ENCODE measurements at places on chromosomes 16 and 17. TPM values are rescaled to one million over a fixed set of nuclear protein-coding genes. Genes with fewer than 3 reads are reported as not detected.

C16orf87 gene
- total RNA-seq = 8.8 TPM

CMTM2 gene
- total RNA-seq = 1.7 TPM

SLC13A5 gene
- not detected for total RNA-seq

MT1G gene
- not detected for total RNA-seq

ATP6V0A1 gene
- total RNA-seq = 95.6 TPM

NEUROD2 gene
- total RNA-seq = not detected

ASPHD1 gene
- not detected for total RNA-seq

GRCh38 chr16:6483469-6484033 is 849.1 kb upstream of the RBFOX1 start:
- DNase-seq = no peak
- no peak overlapping the region for H3K4me3 ChIP-seq
- no peaks in the 10 kb centered on the region for H3K4me1 ChIP-seq
- H3K27ac ChIP-seq = no peak overlapping the region
- H3K36me3 ChIP-seq = no peaks in the 10 kb centered on the region

DNA sequence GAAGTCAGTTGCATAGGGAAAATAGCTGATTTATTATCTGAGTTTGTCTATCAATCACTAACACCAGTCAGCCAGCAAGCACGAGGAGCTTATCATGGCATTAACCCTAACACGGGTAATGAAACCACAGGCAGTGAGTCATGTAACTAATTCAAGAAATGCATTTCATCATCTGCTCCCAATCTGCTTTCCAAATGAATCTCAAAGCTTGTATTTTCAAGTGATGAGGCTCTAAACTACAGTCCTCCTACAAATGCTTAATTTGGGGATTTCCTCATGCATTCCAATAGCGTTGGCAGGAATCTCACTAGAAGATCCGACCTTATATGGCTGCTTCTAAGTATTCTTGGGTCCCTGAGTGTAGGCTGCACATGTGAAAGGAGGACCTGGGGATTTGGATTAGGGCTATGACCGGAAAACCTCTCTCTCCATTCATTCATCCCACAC is 118.4 kb upstream of the HSBP1 start:
- H3K36me3 ChIP-seq = no peaks in the 10 kb centered on the region
- no peaks in the 10 kb centered on the region for H3K27me3 ChIP-seq
- H3K4me1 ChIP-seq = peaks cover 69% of the 10 kb centered on the region
- no peak overlapping the region for H3K4me3 ChIP-seq

DNA sequence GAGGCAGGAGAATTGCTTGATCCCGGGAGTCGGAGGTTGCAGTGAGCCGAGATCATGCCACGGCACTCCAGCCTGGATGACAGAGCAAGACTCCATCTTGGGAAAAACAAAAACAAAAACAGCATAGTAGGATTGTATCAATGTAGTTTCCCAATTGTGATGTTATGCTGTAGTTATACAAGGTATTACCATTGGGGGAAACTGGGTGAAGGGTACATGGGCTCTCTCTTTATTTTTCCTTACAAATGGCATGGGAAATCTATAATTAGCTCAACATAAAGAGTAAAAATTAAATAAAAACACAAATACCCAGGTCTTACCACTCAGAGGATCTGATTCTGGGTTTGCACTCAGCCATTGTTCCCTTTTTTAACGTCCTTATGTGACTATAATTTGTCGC is 107.9 kb downstream of the KATNIP start:
- H3K36me3 ChIP-seq = no peaks in the 10 kb centered on the region
- no peaks in the 10 kb centered on the region for H3K4me1 ChIP-seq
- no peak overlapping the region for H3K4me3 ChIP-seq

- no peak overlapping the region for H3K4me3 ChIP-seq
- H3K4me1 ChIP-seq = no peaks in the 10 kb centered on the region
- no peaks in the 10 kb centered on the region for H3K36me3 ChIP-seq
These were observed 725.7 kb upstream of the GOT2 start for GRCh38 chr16:59459806-59460205.

DNA sequence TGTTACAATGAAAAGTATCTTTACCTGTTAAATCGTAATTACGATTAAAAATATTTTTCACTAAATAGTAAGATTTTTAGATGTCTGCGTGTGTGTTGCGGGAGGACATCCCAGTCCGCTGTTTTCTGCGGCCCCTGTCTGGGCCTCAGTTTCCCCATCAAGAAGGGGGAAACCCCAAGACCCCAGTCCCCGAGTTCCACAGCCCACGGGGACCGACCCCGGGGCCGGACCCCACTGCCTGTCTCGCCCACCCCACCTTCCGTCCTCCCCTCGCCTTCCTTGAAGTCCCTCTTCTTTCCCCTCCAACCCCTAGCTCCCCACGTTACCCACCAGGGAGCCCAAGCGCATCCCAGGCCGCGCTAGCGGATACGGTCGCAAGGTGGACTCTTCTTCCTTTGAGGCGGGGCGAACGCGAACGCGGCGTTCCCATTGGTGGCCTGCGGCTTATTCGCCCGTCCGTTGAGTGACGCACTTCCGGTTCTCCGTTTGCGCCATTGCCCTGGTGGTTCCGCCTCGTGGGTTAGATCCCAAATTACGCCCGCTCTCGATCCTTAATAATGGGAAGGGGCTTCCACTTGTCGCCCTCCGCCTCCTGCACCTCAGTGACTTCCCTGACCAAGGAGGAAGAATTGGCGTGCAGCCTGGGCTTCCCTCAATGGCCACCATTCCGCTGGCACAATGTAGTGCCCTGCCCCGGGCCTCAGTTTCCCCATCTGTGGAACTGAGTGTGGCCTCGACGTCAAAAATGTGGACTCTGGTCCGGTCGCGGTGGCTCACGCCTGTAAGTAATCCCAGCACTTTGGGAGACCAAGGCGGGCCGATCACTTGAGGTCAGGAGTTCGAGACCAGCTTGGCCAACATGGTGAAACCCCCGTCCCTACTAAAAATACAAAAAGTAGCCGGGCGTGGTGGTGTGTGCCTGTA is at the start of gene NSMCE1:
NSMCE1 (minus strand) TSS at position 397 of the 924 bp plus-strand sequence. CDS start 11,202 bp downstream, outside the sequence.
- H3K4me3 ChIP-seq = peak within 1 kb of the TSS; percentile 99
- peak; percentile 88 for DNase-seq
- H3K36me3 ChIP-seq = no peaks in the 10 kb centered on the region

DNA sequence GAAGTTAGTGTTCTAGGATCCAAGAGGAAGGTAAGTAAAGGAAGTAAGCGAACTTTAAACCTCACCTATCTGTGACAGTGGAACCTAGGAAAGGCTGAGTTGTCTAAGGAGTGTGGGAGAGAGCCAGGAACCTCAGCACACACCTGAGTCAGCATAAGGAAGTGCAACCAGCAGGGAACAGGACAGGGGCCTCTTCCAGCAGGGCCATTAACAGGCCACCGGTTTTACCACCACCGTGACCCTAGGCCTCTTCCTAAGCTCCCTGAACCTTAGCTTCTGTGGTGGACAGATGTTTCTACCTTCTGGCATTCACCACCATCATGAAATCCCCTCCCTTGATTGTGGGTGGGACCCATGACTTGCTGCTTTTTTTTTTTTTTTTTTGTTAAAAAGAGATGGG is 26.7 kb upstream of the GPATCH8 start:
- no peaks in the 10 kb centered on the region for H3K36me3 ChIP-seq
- no peak overlapping the region for H3K27ac ChIP-seq
- H3K4me1 ChIP-seq = peaks cover 14% of the 10 kb centered on the region
- H3K27me3 ChIP-seq = no peaks in the 10 kb centered on the region
- DNase-seq = no peak

GRCh38 chr16:57003439-57004386 is 14.4 kb downstream of the NLRC5 start:
- no peak overlapping the region for H3K27ac ChIP-seq
- no peak overlapping the region for H3K4me3 ChIP-seq
- H3K36me3 ChIP-seq = no peaks in the 10 kb centered on the region
- DNase-seq = no peak

DNA sequence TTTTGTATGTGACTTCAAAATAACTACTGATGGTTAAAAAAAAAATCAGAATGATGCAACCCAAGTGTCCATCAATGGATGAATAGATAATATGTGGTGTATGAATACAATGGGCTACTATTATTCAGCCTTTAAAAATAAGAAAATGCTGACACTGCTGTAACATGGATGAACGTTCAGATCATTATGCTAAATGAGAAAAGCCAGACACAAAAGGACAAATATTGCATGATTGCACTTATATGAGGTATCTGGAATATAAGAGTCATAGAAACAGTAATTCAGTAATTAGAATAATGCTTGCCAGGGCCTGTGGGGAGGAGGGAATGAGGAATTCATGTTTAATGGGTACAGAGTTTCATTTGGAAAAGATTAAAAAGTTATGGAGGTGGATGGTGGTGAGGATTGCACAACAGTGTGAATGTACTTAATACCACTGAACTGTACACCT is 25.4 kb downstream of the TENT4B start:
- H3K4me3 ChIP-seq = no peak overlapping the region
- no peak overlapping the region for H3K27ac ChIP-seq
- DNase-seq = no peak
- no peaks in the 10 kb centered on the region for H3K27me3 ChIP-seq
- peaks cover 23% of the 10 kb centered on the region for H3K4me1 ChIP-seq

DNA sequence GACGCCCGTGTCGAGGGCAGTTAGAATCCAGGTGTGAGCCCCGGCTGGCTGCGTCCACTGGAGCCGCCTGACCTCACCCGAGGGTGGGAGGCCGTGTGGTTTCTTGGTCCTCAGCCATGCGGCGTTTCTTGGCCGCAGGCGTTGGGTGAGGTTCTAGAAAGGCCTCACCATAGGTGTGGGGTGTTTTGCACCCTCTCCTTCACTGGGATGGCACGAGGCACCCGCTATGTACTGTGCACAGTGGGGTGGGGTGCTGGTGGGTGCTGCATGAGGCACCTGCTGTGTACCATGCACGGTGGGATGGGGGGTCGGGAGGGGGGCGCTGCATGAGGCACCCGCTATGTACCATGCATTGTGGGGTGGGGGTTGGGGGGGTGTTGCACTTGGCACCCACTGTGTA is 169.6 kb downstream of the BANP start:
- H3K27me3 ChIP-seq = no peaks in the 10 kb centered on the region
- H3K36me3 ChIP-seq = no peaks in the 10 kb centered on the region
- no peak overlapping the region for H3K4me3 ChIP-seq
- DNase-seq = no peak
- no peaks in the 10 kb centered on the region for H3K4me1 ChIP-seq

- peaks cover 13% of the 10 kb centered on the region for H3K4me1 ChIP-seq
- DNase-seq = no peak
- no peaks in the 10 kb centered on the region for H3K27me3 ChIP-seq
- no peaks in the 10 kb centered on the region for H3K36me3 ChIP-seq
These were observed 57.8 kb downstream of the BMERB1 start for GRCh38 chr16:15492091-15492740.

- no peak for DNase-seq
- H3K36me3 ChIP-seq = no peaks in the 10 kb centered on the region
- peaks cover 12% of the 10 kb centered on the region for H3K4me1 ChIP-seq
- H3K27me3 ChIP-seq = no peaks in the 10 kb centered on the region
- H3K4me3 ChIP-seq = no peak overlapping the region
These were observed 95.9 kb downstream of the OR1D5 start for GRCh38 chr17:2967515-2967914.

DNA sequence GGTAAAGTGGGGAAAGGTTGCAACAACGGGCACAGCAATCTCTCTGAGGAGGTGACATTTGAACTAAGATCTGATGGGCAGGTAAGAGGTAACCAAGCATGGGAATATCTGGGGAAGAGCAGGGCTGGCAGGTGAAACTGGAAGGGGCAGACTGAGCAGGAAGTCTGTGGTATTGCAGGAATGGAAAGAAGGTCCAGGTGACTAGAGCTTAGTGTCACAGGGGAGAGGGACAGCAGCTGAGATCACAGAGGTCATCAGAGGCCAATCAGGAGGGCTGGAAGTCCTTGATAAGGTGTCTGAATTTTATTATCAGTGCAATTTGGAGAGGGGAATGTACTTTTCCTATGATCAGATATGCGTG is 73.3 kb upstream of the DHX40 start:
- H3K4me1 ChIP-seq = no peaks in the 10 kb centered on the region
- no peak overlapping the region for H3K27ac ChIP-seq
- no peak overlapping the region for H3K4me3 ChIP-seq
- no peaks in the 10 kb centered on the region for H3K36me3 ChIP-seq
- DNase-seq = no peak

DNA sequence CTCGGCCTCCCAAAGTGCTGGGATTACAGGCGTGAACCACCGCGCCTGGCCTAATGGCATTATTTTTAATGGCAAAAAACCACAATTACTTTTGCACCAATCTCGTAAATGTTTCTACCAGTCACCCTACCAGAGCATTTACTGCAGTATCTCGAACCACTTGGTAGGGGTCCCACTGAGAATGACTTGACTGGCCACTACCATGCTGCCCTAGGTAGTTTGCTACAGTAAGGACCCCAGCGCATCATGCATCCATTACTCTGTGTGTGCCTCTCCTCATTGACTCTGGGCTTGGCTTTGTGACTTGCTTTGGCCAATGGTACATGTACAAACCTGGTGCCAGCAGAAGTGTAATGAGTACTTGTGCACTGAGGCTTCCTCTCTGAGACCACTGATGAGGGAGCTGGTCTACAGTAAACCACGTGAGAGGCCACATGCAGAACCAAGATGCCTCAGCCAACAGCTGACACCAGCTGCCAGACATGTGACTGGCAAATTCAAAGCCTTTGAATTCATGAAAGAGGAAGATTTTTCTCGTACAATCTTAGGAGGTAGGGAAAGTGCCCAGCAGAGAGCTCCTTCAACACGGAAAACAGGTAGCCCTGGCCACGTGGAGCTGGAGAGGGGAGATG is 421.7 kb upstream of the C16orf82 start:
- H3K27ac ChIP-seq = no peak overlapping the region
- H3K4me3 ChIP-seq = no peak overlapping the region
- no peaks in the 10 kb centered on the region for H3K36me3 ChIP-seq
- H3K4me1 ChIP-seq = no peaks in the 10 kb centered on the region
- no peaks in the 10 kb centered on the region for H3K27me3 ChIP-seq

GRCh38 chr16:75287708-75288107 is 36.3 kb upstream of the BCAR1 start:
- H3K4me3 ChIP-seq = no peak overlapping the region
- H3K4me1 ChIP-seq = no peaks in the 10 kb centered on the region
- no peaks in the 10 kb centered on the region for H3K27me3 ChIP-seq
- no peak overlapping the region for H3K27ac ChIP-seq
- no peaks in the 10 kb centered on the region for H3K36me3 ChIP-seq

Measured in thoracic aorta (tissue), 2 donors.